NCI-H1092 (cell line): ENCODE measurements at places on chromosomes 2 and 18.

GRCh38 chr2:60555066-60555782 is 1.8 kb upstream of the BCL11A start:
- no peak for DNase-seq

DNA sequence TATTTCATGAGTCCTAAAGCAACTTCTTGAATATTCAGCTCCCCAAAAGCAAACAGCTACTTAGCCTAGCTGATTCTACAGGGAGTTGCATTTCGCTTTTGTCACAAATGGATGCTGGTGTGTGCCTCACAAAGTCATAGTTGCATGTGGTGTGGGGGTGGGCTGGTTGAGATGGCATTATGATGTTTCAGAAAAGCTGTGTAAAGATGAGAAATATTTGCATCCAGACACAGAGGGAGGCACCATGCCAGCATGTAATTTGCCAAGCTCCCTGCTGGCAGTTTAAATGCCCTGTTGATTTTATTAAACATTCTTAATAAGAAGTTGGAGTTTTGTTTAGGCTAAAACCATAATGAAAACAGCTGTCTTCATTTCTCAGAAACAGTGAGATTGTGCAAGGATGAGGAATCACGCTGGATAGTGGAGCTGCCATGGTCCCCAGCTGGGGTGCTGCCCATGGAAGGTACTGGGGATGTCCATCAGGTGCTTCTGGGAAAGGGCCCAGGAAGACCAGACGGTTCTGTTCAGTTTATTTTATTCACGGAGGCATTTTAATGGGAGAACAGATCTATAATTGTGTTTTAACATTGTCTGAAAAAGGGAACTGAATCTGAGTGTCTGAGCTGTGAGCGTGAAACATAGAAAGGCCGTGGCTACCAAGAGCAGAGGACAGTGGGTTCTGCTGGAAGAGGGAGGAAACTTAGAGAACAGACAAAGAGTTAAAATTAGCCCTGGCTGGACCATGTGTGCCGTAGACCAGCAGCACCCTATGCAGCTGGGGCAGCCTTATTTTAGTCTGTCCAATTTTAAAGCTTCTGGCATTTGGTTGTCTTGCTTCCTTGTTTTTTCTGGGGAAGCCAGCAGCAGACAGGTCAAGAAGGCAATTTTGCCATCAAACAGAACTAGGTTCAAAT is 177.1 kb downstream of the FAM210A start:
- DNase-seq: no peak

DNA sequence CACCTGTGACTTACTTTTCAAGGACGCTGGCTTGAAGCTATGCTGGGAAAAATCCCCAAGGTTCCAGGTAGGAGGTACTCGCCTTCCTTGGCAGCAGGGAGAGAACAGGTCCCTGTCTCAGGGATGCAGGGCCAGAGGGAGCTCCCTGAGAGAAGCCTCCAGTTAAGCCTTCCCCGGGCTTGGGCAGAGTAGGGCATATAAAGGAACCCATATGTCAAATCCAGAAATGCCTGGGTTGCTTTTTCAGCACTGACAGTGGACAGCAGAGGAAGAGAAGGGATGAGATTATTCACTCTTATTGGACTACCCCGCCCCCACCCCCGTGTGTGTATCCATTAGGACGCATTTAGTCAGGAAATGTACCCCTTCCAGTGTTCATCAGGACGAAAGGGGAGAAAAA is 89.3 kb upstream of the TEX51 start:
- no peak for DNase-seq

DNA sequence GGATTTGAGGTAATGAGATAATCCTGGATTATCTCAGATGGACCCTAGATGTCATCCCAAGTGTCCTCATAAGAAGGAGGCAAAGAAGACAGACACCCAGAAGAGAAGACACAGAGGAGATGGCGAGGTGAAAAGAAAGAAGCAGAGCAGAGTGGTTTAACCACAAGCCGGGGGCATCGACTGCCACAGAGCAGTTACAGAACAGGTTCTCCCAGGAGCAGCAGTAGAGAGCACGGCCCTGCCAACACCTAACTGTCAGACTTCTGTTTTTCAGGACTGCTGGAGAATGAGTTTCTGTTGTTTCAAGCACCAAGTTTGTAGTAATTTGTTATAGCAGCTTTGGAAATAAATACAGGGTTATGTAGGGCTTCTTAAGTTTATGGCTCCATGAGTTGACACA is 437.0 kb downstream of the THSD7B start:
- no peak for DNase-seq

DNA sequence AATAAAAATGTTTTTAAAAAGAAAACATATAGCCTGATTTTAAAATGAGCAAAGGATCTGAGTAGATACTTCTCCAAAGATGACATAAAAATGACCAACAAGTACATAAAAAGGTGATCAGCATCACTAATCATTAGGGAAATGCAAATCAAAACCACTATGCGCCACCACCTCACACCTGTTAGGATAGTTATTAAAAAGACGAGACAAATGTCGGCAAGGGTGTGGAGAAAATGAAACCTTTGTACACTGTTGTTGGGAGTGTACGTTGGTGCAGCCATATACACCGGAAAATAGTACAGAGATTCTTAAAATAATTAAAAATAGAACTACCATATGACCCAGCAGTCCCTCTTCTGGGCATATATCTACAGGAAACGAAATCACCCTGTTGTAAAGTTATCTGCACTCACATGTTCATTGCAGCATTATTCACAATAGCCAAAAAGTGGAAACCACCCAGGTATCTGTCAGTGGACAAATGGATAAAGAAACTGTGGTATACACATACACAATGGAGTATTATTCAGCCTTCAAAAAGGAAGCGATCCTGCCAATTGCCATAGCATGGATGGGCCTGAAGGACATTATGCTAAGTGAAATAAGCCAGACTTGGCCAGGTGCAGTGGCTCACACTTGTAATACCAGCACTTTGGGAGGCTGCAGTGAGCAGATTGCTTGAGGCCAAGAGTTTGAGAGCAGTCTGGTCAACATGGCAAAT is 91.6 kb downstream of the PRKRA start:
- DNase-seq: no peak

DNA sequence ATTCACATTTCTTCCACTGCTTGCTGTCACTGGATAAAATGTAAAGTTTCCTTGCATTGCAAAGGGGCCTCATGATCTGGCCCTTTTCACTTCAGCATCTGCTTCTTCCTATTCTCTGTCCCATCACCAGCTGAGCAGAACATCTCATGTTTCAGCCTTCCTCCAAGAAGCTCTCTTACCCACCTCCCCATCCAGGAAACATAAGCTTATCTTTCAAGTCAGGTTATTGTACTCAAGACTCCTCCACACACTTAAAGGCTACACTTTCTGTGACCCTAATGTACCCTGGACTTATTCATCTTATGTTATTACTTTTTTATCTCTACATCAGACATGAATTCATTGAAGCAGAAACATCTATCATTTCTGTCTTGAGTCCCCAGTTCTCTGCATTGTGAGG is 230.5 kb downstream of the PMAIP1 start:
- no peak for DNase-seq

- no peak for DNase-seq
Measured at GRCh38 chr2:241983571-241984270, 114.2 kb downstream of the RTP5 start.
